CD4-positive, alpha-beta T cell treated with Interleukin-2 at 100 ng/mL for 4 hours (primary cell): ENCODE measurements at places on chromosomes 1 and 21.
A peak's percentile ranks its signal among the peaks of the same experiment; 100 is the strongest.

DNA sequence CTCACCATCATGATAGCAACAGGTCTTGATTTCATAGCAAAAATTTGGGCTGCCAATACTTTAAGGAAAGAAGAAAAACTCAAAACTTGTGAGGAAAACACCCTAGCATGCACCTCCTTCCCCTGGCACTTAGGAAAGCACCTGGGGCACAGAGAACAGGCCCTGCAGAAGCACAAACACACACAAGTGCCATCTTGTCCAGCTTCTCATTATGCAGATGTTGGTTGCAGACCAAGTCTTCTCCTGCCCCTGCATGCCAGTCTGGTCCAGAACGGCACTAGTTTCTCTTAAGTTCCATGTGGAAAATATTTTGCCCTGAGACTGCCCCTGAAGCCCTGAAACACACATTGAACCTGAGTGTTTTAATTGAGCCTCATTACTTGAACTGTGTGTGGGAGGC, 6.3 kb upstream of the ETV3 start:
- DNase-seq, result no peak

DNA sequence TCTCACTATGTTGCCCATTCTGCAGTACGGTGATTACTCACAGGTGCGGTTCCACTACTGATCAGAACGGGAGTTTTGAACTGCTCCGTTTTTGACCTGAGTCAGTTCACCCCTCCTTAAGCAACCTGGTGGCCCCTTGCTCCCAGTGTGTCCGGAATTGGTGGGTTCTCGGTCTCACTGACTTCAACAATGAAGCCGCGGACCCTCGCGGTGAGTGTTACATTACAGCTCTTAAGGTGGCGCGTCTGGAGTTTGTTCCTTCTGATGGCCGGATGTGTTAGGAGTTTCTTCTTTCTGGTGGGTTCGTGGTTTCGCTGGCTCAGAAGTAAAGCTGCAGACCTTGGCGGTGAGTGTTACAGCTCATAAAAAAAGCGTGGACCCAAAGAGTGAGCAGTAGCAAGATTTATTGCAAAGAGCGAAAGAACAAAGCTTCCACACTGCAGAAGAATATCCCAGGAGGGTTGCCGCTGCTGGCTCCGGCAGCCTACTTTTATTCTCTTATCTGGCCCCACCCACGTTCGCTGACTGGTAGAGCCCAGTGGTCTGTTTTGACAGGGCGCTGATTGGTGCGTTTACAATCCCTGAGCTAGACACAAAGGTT, 17.6 kb upstream of the PARP1 start:
- peak; percentile 36 for DNase-seq

GRCh38 chr1:45394342-45394741, 54.1 kb upstream of the MUTYH start:
- no peak for DNase-seq

GRCh38 chr1:244758708-244759107, 76.8 kb upstream of the COX20 start:
- no peak for DNase-seq

GRCh38 chr1:236728752-236729151, 42.5 kb downstream of the ACTN2 start:
- DNase-seq, result no peak

DNA sequence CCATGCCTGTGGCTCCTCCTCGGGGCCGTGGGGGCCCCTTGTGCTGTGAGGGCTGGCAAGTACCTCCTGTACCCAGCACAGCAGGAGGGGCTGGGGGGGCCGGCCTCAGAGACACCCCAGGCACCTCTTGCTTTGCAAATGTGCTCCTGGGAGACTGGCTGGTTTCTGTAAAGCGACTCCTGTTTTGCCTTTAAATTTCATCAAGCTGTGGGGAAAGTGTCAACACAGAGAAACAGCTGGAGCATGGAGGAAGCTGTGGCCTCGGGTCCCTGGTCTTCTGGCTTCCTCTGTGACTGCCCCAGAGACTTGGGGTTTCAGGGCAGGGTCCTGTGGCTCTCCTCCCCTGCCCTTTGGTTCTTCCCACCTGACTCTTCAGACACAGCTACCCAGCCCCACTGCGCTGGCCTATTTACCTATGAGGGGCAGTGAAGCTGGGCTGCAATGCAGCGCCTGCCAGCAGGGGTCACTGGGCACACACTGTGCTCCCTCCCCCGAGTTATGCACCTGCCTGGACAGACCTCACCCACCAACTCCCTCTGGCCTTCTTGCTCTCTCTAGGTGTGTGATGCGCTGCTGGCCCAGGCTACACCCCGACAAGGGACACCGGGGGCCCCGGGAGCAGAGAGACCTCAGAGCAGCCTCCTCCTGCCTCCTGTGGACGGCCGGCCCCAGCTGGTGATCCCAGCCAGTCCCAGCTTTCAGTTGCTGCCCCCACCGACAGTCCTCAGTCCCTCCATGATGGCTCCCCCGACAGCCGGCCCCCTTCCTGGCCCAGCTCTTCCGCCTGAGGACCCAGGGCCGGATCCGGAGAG, 17.6 kb upstream of the PEX10 start:
- DNase-seq, result no peak

DNA sequence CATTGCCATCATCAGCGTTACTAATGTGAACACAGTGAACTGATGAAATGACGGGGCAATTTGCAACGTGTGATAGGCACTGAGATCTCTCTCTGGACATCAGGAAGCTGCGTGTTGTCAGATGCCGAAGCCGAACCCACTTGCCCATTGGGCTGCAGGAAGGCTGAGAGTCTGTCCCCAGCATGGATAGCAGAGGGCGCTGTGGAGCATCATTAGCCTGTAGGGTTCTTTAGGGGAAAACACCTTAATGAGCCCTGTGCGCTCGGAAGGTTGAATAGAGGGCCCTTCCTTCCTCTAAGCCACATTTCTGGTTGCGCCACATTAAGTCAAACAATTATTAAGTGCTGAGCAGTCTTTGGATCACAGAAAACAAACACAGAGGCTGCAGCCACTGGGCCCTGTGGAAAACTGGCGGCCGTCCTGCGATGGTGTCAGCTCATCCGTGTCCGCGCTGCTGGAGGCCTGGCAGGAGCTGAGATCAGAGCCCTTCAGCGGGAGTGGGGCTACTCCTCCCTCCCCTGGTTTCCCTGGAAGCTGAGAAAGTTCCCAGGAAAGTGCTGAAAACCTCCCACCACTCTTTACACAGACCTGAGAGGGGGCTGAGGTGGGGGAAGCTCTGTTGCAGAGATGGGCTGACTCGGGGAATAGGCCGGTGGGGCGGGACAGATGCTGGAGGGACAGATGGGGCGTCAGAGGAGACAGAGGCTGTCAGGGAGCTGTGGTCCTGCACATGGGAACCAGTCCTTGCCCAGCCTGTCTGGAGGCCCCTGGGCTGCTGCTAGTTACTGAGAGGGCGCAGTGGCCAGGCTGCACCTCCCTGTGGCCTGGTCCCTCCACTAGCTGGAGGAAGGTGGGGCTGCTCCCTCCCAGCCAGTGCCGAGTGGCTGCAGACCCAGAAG, 12.7 kb downstream of the TFF2 start:
- DNase-seq, result peak; percentile 84

GRCh38 chr1:190478149-190479049, 735 bp upstream of the BRINP3 start:
- DNase-seq, result no peak

DNA sequence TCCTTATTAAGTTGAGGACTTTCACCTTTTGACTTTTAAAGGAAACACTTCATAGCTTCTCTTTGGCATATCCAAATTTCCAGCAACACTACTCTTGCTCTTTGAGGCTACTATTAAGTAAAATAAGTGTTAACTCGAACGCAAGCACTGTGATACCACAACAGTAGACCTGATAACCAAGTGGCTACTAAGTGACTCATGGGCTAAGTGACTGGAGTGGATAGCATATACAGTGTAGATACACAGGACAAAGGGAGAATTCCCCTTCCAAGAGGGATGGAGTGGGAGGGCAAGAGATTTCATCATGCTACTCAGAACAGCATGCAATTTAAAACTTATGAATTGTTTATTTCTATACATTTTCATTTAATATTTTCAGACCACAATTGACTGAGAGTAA, 9.8 kb upstream of the KCNA3 start:
- no peak for DNase-seq

GRCh38 chr1:78627321-78627720, 7.1 kb downstream of the IFI44L start:
- DNase-seq, result no peak

DNA sequence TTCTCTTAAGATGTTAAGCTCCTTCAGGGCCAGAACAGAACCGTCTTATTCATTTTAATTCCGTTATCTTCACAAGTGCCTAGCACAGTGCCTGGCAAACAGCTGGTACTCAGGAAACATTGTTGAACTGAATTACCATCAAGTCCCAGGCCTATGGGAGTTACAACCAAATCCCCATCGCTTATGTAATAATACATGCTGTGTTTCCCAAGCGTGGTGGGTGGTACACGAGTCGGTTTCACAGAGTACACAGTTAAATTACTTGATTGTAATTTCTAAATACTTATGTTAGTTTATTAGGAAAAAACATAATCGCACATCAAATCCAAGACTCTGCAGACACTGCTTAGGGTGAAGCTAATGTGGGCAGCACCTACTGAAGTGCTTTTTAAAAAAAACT, 1.0 kb downstream of the ANGEL2 start:
- no peak for DNase-seq

DNA sequence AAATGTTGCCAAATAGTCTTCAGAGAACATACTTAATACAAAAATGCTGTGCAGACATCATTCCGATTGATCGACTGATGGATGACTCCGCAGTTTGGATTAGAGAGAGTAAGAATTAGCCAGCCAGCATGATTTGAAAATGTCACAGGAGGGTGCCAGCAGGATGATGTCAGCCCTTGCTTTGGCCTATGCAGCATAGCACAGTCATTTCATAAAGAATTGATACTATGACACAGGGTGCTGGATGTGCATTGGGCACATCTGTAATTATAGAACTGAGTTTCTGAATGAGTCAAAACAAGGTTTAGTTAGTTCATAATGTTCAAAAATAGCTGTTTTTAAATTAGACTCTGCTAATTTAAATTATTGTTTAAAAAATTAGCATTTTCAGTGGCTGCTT, 21.6 kb upstream of the TRAF5 start:
- DNase-seq, result no peak

DNA sequence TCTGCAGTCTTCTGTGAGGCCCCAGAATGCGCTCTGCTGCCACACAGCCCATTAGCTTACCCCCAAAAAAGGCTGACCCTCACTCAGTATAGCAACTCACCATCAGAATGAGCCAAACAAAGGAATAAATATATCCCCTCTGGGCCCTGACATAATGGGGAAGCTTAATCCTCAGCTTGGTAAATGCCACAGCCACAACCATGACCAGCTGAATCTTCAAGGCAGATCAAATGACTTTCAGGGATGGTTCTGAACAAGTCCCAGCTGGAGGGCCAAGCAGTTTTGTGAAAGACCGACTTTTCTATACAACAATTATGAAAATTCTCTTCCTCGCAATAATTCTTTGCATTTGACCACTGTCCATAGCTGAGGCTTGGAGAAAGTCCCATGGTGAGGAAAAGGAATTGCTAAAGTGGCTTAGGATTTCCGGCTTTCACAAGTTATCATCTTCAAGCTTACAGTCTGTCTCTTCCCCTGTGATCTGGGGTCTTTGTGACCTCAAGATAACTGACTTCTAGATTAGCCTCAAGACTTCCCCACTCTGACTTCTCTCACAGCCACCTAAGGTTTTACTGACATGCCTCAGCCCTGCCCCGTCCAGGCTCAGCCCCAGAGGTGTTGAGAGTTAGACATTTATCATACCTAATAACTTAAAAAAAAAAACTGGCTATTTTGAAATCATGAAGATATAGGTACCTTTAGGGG, 47.8 kb upstream of the PBX1 start:
- DNase-seq, result no peak

DNA sequence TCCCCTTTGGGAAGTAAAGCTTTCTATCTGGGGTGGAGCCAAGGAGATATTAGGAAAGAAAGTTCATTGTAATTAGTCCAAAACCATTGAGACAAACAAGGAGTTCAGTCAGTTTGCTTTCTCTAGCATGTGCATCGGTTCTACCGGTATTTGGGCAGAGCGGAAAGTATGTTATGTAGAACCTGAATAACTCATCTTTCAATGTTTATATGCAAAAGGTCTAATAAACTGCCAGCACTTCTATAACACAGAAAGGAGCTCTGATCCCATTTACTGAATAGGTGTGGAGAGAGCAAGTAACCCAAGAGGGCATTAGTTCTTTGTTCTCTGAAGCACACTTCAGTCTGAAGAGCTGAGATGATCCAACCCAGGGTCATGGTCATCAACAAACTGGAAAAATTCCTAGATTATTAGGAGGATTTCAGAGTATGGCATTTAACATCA, 3.5 kb downstream of the TGFB2 start:
- no peak for DNase-seq

DNA sequence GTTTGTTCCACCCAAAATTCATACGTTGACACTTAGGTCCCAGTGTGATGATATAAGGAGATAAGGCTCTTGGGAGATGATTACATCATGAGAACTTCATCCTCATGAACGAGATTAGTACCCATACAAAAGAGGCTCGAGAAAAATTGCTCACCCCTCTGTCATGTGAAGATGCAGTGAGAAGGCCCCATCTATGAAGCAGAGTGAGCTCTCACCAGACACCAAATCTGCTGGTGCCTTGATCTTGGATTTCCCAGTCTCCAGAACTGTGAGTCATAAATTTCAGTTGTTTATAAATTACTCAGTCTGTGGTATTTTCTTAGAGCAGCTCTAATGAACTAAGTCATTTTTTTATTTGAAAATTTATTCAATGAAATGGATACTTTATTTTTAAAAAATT, 42.6 kb upstream of the USP25 start:
- peak; percentile 6 for DNase-seq

DNA sequence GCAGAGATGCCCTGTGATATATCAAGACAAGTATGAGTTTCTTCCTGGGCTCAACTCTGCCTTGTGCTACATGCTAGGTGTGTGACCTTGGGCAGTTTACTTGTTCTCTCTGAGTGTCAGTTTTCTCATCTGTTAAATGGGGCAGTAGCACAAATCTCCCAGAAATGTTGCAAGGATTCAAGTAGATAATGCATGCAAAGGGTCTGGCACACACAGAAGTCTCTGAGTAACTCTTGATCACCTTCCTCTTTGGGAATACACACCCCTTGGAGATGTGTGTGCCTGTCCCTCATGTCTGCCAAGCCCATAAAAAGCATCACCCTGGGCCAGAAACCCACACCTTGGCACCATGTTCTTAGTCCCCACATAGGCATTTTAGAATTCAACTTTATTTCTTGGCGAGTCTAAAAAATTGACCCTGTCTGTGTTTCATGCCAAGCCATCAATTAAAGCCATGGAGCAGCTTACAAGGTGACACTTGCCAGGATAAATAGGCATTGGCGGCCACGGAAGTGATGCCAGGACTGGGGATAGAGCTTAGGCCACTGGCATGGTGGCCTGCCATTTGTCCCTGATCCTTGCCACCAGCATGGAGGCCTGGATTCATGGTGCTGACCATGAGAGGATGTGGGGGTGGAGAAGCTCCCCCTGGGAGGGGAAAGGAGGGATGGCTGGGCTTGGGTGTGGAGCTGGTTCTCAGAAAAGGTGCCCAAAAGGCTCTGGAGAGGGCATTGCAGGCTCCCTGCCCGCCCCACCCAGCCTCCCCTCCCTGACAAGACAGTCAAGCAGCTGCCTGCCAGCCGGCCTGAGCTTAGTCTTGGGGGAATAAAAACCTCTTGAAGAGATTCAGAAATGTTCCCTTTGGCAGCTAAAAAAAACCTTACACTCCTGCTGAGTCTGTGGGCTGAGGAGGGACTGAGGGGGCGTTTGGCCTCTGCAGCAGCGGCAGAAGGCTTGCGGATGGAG, 118.0 kb upstream of the IPO9 start:
- no peak for DNase-seq

GRCh38 chr1:94081566-94082344, 39.2 kb downstream of the ABCA4 start:
- DNase-seq, result no peak
